ENCODE measurements at places on chromosomes 11 and 22. TPM values are rescaled to one million over a fixed set of nuclear protein-coding genes. Genes with fewer than 3 reads are reported as not detected.

ANKRD13D gene
- 32.4 TPM for total RNA-seq

ANO1 gene
- total RNA-seq: not detected

GRK3 gene
- not detected for total RNA-seq

NFAM1 gene
- not detected for total RNA-seq

FAR1 gene
- 59.5 TPM for total RNA-seq

VPS51 gene
- 83.8 TPM for total RNA-seq

EMID1 gene
- total RNA-seq: not detected

RASD2 gene
- not detected for total RNA-seq

CLDN5 gene
- not detected for total RNA-seq

KCNK7 gene
- 0.26 TPM for total RNA-seq

CABP7 gene
- total RNA-seq: not detected

GGTLC3 gene
- total RNA-seq: not detected

Measured in HFFc6 (cell line).